Islet precursor cell (in vitro differentiated cells): ENCODE measurements at places on chromosomes 3 and 15.

DNA sequence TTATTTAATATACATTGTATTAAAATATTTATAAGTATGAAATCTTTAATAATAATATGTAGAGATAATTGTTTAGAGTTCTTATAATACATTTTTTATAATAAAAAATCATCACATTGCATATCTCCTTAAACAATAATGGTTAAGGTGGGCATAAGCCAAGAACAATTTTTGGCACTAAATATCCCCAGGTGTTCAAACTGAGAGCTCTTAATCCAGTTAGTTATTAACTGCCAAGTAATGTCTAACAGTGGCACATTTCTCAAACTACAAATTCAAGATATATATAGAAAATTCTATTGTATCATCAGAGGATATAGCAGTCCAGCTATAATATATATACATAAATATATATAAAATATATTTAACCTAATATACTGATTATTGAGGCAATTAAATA, 680.8 kb downstream of the SI start:
- no peak for DNase-seq

GRCh38 chr3:148600902-148601765, 96.6 kb upstream of the AGTR1 start:
- DNase-seq, result no peak

- DNase-seq, result no peak
Measured at GRCh38 chr3:56370991-56371775, 97.1 kb downstream of the ERC2 start.

DNA sequence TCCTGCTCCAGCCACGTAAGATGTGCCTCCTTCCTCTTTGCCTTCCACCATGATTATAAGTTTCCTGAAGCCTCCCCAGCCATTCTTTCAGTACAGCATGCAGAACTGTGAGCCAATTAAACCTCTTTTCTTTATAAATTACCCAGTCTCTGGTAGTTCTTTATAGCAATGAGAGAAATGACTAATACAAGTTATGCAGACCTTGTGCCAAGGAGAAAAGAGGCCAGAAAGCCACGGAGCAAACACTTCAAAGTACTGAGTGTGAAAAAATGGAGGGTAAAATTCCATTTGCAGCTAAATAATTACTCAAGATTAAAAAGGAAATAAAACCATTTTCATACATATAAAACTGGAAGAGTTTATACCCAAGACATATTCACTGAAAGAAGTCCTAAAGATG, 213.6 kb upstream of the LINGO1 start:
- no peak for DNase-seq

- no peak for DNase-seq
Measured at GRCh38 chr3:152830245-152830644, 4.7 kb upstream of the P2RY1 start.

GRCh38 chr3:136621628-136622027, 130.6 kb downstream of the STAG1 start:
- no peak for DNase-seq

- DNase-seq, result no peak
Measured at GRCh38 chr3:68287101-68287500, 632.7 kb upstream of the SUCLG2 start.

DNA sequence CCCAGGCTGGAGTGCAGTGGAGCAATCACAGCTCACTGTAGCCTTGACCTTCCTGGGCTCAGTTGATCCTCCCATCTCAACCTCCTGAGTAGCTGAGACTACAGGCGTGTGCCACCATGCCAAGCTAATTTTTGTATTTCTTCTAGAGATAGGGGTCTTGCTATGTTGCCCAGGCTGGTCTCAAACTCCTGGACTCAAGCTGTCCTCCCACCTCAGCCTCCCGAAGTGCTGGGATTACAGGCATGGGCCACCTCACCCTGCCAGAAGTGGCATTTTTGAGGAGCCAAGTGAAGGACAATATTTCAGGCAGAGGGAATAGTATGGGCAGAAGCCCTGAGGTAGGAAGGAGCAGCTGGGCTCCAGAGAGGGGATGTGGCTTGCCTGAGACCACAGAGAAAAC, 4.7 kb downstream of the ANKDD1A start:
- DNase-seq, result no peak

GRCh38 chr3:59771768-59772181, 722.0 kb upstream of the CFAP20DC start:
- peak; percentile 58 for DNase-seq

- DNase-seq, result no peak
Measured at GRCh38 chr3:177320765-177321247, 123.5 kb upstream of the TBL1XR1 start.

DNA sequence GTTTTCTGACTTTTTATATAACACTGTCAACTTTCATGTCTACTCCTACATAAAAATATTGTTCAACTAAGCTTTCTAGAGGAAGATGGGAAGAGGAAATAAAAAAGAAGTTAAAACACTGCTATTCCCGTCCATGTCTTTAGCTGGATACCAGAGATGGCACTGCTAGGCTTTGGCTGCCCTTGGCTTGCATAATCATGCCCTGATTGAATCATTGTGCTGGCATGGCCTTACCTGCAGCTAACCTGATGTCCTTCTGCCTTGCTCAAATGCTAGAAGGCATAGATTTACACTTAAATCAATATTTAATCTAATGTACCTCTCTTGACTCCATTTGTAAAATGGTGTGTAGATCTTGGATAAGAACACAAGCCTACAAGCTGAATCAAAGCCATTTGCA, 539.7 kb upstream of the IL12A start:
- no peak for DNase-seq

DNA sequence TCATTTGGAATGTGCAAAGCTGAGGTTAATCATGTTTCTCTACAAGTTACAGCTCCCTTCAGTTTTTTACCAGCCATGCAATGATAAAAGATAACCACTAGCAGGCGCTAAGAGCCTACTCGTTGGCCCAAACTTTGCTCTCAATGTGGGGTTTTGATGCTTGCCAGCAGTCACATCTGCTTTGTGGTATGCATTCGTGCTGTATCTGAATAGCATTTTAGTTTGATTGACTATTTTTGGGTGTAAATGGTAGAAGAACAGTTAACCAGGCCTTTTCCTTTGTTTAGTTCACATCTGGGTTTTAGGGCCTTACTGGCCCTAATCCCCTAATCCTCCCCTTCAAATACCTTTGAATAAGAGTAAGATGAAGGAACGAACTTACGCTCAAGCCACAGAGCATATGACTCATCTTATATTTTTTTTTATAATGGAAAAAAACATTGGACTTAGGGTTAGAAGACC, 4.4 kb upstream of the CLDN11 start:
- DNase-seq, result no peak

DNA sequence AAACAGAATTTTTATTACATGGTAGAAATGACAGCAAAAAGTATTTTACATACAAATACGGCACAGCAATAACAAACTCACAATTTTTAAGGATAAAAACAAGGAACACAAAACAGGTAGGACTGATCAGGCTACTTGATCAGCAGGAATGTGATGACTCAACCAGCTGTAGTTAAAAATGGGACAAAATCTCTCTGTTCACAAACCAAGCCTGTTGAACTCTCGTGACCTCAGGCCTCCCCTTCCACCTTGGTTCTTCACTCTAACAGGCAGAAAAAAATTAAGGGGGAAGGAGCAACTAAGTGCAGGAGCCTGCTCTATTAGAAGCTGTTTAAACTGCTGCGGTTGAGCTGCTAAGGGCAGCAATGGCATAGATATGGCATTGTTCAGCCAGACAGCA, 18.7 kb downstream of the FBXL22 start:
- DNase-seq, result peak; percentile 76

GRCh38 chr15:70617076-70617910, 146.1 kb downstream of the UACA start:
- peak; percentile 71 for DNase-seq

DNA sequence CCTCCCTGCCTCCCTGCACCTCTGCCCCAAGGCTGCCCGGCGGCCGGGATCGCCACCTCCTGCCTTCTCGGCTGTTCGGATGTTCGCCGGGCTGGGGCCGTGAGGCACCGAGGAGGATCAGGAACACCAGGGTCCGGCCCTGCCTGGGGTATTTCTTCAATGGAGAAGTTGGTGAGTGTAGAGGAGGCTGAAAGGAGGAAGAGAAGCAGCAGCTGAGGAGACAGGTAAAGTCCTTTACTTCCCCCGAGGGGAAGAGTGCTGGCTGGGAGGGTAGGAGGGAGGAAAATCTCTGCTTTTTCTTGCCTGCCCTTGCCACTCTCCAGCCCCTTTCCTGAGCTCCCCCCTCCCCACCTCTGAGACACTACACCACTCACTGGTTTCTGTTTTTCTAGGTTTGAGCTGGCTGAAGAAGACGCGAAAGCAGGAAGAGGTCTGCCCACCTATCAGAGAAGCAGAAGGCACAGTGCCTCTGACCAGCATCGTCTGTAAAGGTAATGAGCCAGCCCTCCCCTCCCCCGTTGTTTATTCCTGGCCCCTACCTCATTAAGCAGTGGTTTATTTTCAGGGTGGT, 519 bp downstream of the ASB7 start:
- peak; percentile 80 for DNase-seq

DNA sequence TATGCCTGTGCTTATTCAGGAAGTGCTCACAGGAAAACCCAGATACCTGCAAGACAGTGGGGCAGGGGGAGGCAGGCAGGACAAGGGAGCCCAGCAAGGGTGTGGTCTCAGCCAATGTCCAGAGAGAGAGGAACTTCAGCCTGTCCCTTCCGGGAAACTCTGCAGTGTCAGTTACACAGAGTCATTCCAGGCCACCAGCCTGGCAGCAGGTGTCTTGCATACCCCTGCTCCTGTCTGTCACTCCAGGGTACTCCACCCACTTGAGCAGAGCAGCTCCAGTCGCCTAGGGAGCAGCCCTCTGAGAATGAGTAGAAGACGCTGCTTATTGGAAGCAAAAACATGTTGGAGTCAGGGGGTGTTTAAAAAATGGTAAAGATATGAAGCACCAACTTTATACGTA, 431.2 kb upstream of the RGMA start:
- peak; percentile 57 for DNase-seq

DNA sequence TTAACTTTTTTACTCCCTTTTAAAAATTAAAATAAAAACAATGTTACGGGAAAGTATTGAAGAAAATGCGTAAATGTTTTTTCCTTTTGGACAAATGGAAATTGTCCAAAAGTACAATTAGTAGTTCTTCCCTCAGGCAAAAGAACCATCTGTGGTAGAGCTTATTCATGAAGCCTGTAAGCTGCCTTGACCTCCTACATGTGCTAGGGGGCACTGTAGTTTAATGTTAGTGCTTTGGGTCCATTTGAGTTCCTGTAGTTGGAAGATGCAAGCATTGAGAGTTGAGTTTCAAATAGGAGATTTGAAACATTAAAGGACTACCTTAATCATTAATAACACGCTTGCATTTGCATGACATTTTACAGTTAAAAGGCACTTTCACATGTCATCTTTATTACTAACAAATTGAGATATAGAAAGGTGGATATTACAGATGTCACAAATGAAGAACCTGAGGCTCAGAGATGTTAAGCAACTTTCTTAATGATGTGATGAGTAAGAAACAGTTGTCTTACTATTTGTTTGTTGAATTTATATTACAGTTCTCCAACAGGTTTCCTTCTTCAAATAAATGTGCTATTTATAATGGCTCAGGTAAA, 1.8 kb upstream of the ZNF385D start:
- no peak for DNase-seq

GRCh38 chr3:69541711-69542088, 155.8 kb upstream of the FRMD4B start:
- peak; percentile 64 for DNase-seq

- DNase-seq, result no peak
Measured at GRCh38 chr3:23575697-23576096, 230.1 kb upstream of the UBE2E1 start.

- DNase-seq, result peak; percentile 60
Measured at GRCh38 chr3:56962206-56962605, 98.3 kb upstream of the SPATA12 start.

DNA sequence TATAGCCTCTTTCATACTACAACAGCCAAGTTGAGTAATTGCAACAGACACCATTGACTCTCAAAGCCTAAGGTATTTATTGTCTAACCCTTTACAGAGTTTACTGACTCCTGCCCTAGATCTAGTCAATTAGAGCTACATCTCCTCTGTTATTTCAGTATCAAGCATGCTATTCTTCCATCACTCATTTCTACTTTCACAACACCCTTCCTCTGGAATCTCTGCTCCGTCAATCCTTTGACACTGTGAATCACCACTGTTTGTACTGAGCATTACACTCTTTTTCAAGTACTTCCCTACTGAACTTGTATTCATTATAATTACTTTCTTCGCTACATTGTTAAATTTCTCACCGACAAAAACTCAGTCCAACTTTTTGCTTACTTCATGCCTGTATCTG, 121.8 kb downstream of the ZNF609 start:
- DNase-seq, result no peak

- DNase-seq, result no peak
Measured at GRCh38 chr15:49471733-49472132, 48.7 kb downstream of the FGF7 start.

- peak; percentile 57 for DNase-seq
Measured at GRCh38 chr15:31487811-31488436, 161.3 kb downstream of the KLF13 start.

DNA sequence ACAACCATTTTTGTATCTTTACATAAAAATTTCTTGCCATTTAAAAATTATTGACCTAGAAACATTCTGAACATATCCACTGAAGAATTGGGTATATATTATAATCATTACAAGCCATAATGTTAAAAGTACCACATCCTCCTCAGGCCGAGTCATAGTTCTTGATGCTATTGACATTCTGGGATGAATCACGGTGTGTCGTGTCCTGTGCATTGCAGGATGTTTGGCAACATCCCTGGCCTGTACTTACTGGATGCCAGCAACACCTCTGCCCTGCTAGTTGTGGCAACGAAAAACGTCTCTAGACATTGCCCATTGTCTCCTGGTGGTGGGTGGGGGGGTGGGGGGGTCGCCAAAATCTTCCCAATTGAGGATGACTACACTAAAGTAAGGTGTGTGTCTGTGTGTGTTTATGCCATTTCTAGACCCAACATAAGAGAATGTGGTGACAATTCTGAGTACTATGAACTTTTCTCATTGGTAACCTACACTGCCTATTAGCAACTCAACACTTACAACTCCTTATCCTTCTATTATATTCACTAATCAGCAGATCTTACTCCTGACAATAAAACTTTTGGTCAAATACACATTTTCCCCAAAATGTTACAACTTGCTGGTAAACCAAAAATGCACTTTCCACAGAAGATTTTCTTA, 471.6 kb downstream of the FOXP1 start:
- DNase-seq, result no peak

GRCh38 chr3:160792540-160792939, 36.5 kb downstream of the PPM1L start:
- DNase-seq, result no peak

DNA sequence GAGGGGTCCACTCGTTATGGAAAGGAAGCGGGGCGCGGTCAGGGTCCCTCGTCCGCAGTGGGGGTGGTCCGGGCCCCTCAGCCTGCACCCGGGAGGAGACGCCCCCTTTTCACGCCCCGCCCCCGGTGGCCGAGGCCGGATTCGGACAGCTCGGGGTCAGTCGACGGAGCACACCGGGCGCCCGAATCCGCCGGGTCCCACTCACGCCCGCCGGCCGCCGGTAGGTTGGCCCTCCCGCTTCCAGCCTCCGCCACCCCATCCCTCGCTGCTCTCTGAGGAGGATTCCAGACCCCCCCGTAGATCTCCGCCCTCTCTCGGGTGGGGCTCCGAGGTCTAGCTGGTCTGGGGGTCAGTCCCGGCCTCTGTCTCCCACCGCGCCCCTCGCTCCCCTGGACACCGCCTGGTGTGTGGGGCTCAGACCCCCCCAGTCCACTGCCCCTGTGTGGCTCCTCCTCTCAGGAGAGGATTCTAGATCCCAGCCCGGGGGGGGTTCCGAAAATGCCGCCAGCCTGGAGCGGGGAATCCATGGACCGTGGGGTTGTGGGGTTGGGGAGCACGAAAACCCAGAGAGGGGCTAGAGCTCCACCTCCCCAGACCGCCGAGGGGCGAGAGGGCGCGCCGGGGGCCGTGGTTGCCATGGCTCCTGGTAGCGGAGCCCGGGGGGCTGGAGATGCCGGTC, 725 bp downstream of the CHL1 start:
- peak; percentile 54 for DNase-seq
